ENCODE measurements at places on chromosomes 5 and 9.

- DNase-seq = no peak
These were observed 24.6 kb upstream of the IFNK start for GRCh38 chr9:27499451-27499850.

DNA sequence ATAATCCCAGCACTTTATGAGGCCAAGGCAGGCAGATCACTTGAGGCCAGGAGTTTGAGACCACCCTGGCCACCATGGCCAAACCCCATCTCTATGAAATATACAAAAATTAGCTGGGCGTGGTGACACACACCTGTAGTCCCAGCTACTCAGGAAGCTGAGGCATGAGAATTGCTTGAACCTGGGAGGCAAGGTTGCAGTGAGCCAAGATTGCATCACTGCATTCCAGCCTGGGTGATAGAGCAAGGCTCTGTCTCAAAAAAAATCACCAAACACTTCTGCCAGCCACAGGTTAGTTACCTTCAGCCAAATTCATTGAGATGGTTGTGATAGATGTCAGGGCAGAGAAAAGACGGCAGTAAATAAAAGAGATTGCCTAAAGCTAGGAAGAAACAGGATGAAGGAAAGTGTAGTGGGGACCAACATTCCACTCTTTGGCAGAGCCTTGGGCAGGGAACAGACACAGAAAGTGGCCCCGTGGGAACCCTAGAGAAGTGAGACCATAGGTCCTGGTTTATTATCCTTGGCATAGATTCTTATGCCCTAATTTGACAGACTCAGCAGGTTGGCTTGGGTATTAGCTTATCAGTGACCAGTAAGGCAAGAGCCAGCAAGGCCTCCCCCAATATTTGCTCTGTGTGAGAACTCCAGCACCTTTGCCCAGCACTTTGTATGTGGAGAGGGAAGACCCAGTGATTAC lies 5.5 kb upstream of the CEP120 start:
- no peak for DNase-seq

DNA sequence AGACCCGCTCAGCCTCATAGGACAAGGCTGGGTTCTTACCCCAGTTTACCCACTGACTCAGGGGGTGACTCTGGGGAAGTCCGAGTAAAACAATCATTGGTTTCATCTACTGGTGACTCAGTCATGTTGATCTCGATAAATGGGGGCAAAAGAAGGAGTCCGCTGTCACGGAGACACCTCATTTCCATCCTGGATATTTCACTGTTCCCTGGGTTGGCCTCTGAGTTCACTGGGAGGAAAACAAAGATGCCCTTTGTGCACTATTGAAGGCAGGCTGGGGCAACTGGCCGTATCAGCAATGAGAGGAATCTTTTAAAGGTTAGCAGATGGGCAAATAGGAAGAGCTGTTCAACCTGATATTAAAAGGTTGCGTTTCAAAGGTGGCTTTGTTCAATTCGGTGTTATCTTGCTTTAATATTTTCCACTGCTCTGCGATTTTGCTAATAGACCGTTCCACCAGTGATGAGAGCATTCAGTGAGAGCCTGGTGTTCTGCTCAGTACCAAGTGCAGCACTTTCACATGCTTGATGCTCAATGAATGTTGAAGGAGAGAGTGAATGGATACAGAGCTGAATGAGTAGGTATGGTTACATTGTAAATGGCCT lies 110.2 kb upstream of the EGFLAM start:
- no peak for DNase-seq

DNA sequence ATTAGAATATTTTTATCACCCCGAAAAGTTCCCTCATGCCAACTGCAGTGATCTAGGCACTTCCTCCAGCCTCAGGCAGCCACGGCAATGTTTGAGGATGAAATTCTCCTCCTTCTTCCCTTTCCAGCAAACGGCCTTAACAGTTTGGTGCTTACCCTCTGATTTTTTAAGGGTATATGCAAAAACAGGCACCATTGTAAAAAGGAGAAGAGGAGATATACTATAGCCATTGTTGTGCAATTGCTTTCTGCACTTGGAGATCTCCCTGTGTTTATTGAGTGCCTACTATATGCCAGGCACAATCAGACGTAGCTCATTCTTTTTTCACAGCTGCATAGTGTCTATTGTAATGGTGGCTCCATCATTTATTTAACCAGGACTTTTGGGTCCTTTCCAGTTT lies 29.4 kb downstream of the GSN start:
- DNase-seq = no peak

DNA sequence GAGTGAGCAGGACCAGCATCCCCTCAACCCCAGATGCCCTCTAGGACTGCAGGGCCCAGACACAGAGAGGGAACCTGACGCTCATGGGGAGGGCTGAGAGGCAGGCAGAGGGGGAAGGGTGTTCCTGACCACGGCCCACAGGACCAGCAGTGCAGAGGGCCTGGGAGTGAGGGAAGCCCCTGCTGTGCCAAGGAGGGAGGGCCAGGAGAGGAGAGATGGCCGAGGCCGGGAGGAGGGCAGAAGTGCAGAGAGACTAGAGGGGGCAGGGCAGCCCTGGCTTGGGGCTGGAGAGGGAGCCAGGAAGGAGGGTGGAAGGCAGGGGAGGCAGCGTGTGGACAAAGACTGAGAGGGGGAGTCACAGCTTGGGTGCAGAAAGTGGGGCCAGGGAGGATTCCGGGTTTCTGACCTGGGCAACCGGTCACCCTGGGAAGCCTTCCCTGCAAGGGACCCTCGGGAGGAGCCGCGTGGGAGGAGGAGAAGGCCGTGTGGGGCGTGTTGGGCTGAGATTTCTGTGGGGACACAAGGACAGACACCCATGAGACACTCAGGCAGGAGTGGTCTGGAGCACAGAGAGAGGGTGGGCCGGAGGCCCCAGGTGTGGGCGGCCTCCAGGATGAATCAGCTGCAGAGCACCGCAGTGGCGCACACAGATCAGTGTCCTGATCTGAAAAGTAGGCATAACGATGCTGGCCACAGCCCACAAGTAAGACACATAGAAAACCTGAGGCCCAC lies 117.5 kb downstream of the ADAMTS2 start:
- DNase-seq = no peak

- DNase-seq = no peak
These were observed 60.9 kb downstream of the RAI14 start for GRCh38 chr5:34716986-34717385.

DNA sequence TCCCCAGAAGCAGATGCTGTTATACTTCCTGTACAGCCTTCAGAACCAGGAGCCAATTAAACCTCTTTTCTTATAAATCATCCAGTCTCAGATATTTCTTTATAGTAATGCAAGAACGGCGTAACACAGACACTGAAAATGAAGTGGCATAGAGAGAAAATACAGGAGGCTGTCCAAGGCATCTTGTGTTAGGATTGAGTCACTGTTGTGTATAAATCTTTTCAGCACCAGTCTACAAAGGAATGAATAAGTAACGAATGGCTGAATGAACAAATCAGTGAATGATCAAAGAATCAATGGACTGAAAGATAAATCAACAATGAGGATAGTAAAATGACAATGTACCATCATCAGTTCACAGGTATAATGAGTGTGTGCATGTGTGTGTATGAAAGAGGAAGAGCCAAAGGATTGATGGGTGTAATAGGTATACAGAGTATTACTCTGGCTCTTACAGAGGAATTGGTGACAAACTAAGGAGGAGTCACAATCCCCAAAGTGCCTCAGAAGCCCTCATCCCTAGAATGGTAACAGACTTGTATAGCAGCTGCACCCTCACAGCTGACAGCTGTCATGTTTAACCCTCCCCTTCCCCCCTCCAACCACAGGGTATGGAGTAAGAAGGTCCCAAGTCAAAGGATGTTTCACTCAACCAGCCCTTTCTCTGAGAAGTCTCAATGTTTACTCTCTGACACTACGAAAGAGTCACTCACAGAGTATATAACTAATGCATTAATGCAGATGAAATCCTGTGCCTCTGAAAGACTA lies 29.8 kb upstream of the MIER3 start:
- no peak for DNase-seq

- no peak for DNase-seq
These were observed 32.9 kb downstream of the ROPN1L start for GRCh38 chr5:10474521-10475075.

DNA sequence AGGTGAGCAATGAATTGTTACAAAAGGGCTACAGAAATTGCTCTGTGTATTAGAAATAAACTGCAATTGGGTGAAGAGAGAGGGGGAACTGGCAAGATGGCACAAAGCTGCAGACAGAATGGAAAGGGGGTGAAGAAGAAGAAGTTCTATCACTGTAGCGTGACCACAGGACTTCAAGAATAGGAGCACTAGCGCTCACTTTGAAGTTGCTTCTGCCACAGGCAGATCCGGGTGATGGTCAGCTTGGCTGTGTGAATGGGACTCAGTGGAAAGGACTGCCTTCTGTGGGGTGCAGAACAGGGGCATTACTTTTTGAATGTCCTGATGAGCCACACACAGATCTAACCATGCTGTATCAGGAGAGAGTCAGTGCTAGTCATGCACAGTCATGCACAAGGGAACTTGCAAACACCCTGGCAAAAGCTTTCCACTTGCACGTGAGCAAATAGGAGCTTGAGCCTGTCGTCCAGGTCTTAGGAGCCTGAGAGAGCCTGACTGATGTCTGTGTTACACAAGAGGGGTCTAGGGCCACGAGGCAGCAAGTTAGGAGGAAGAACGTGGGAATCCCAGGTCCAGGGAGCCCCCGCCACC lies 16.3 kb downstream of the IL5 start:
- DNase-seq = no peak

- DNase-seq = no peak
These were observed 156.2 kb upstream of the S1PR3 start for GRCh38 chr9:88835038-88835466.

DNA sequence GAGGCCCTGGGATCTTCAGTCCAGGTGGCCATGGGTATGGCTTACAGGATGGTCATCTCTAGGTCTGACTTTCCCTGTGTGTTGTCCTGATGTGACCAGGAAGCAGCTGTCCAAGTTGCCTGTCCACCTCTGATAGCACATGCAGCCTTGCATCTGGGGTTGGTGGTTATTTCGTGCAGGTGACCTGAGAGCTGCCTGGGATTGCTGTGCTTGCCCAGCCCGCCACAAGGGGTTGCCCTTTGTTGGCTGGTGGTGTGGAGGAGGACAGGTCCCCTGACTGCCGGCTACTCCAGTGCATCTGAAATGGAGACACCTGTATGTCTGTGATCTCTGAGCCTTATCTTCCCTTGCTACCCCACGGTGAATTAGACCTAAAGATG lies 212.6 kb downstream of the ARHGAP26 start:
- DNase-seq = no peak

- DNase-seq = no peak
These were observed 37.8 kb downstream of the EXD3 start for GRCh38 chr9:137385061-137385655.

- no peak for DNase-seq
These were observed 109.7 kb downstream of the MSX2 start for GRCh38 chr5:174834081-174834480.

GRCh38 chr5:150266871-150267291 lies 22.7 kb downstream of the CAMK2A start:
- DNase-seq = no peak

All from activated naive CD8-positive, alpha-beta T cell treated with anti-CD3 and anti-CD28 coated beads for 36 hours (primary cell).